SK-MEL-5 (cell line): ENCODE measurements at places on chromosomes 1 and 21.

- DNase-seq: no peak
Observed at GRCh38 chr1:170274131-170274501, 128.4 kb downstream of the NTMT2 start.

- no peak for DNase-seq
Observed at GRCh38 chr1:174219606-174220370, 60.5 kb downstream of the RABGAP1L start.

- no peak for DNase-seq
Observed at GRCh38 chr21:35857095-35857494, 203.2 kb downstream of the SETD4 start.

GRCh38 chr1:225470211-225471108 lies 42.6 kb upstream of the LBR start:
- DNase-seq: no peak

- no peak for DNase-seq
Observed at GRCh38 chr21:23039846-23040245, 2041.6 kb downstream of the NCAM2 start.

GRCh38 chr1:164843743-164844500 lies 284.9 kb downstream of the PBX1 start:
- no peak for DNase-seq

DNA sequence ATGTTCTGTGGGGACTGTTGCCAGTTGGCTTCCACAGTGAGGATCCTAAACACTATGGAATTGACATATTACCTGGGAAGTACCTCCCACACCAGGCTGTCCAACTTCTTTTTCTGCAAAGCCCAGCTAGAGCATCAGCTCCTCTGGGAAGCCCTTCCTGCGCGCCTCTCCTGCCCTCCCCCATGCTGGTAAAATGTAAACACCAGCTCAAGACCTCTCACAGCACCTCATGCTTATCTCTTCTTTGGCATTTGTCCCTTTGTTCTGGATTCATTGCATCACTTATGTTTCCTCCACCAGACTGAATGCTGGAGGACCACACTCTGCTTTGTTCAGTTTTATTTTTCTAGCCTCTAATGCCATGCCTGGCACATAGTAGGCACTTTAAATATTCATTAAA lies 172.1 kb downstream of the HHAT start:
- no peak for DNase-seq

DNA sequence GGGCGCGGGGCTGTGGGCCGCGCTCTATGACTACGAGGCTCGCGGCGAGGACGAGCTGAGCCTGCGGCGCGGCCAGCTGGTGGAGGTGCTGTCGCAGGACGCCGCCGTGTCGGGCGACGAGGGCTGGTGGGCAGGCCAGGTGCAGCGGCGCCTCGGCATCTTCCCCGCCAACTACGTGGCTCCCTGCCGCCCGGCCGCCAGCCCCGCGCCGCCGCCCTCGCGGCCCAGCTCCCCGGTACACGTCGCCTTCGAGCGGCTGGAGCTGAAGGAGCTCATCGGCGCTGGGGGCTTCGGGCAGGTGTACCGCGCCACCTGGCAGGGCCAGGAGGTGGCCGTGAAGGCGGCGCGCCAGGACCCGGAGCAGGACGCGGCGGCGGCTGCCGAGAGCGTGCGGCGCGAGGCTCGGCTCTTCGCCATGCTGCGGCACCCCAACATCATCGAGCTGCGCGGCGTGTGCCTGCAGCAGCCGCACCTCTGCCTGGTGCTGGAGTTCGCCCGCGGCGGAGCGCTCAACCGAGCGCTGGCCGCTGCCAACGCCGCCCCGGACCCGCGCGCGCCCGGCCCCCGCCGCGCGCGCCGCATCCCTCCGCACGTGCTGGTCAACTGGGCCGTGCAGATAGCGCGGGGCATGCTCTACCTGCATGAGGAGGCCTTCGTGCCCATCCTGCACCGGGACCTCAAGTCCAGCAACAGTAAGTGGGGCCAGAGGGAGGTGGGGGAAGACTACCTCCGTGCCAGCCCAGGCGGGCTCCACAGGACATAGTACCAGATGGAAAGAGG lies 808 bp downstream of the MAP3K21 start:
- DNase-seq: no peak

DNA sequence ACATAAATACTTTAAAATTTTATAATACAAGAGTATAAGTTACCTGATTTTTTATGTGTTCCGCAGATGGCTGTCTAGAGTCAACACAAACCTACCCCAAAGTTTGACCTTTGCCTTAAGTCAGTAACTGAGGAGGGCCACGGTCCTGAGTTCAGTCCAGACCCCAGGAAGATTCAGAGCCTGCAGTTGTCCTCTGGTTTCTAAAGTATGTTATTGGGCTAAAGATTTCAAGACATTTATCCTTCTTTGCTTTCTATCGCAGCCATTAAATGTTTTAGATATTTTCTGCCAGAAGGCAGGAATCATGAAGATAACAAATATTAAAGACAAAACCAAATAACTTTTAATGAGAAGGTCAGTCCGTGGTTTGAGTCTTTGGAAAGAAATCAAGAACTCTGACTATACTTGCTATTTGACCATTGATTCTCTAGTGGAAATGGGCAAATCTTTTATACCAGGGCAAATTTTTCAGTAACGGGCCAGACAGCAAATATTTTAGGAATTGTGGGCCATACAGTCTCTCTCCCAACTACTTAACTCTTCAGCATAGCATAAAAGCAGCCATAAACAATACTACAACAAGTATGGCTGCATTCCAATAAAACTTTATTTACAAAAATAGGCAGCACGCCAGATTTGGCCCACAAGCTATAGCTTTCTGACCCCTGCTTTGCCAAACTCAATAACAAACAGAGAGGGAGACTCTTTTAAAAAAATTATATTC lies 38.0 kb upstream of the HAO2 start:
- DNase-seq: no peak

DNA sequence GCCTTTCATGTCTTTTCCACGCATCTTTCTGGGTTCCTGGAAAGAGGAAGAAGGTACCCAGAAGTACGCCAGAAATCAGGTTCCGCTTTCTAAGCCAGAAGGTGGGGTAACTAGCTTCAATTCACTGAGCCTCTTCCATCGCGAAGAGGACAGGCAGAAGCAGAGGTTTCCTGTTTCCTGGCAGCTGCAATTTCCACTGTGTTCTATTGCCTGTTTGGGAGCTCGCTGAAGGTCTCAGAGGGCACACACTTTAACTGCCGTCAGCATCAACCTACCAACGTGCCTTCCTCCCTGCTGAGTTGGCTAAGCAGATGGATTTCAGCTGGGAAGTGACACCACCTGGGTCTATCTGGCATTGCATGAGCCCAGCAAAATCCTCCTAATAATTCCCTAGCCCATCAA lies 10.0 kb downstream of the NCF2 start:
- DNase-seq: peak; percentile 46

- no peak for DNase-seq
Observed at GRCh38 chr1:150567341-150567716, 12.1 kb downstream of the MCL1 start.

DNA sequence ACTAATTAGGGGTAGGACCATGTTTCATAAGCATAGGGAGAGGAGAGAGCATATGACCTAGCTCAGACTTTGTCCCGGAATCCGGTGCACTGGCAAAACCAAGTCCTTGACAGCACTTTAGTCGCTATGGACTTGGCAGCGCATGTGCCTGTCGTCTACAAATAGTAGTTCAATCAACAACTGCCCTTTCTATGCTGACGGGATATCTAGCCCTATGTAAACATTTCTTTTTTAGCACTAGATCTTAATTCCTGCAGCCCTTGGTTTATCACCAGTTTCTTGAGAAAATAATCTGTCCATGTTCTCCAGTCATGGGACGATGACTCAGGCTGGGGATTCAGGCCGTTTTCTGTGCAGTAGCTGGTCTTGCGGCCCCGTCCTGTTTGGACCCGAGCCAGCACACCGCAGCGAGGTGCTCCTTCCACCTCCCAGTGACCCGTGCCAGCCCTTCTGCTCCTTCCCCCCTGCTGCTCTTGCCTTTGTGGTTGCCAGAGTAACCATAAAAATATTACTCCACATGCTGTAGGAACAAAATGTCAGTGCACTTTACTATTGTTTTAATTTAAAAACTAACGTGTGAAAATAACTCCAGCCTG lies 8.6 kb upstream of the MT1HL1 start:
- peak; percentile 39 for DNase-seq

GRCh38 chr1:200888349-200888838 lies 6.3 kb upstream of the INAVA start:
- no peak for DNase-seq

DNA sequence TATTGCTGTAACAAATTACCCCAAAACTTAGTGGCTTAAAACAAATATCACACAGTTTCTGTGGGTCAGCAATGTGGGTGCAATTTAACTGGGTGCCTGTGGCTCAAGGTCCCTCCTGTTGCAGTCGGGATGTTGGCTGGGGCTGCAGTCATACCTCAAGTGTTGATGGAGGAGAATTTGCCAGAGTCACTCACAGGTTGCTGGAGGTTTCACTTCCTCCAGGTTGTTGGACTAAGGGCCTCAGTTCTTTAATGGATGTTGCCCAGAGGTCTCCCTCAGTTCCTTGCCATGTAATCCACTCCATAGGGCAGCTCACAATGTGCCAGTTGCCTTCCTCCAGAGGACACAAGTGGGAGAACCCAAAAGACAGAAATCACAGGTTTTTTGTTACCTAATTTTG lies 2.5 kb upstream of the TAF13 start:
- no peak for DNase-seq

DNA sequence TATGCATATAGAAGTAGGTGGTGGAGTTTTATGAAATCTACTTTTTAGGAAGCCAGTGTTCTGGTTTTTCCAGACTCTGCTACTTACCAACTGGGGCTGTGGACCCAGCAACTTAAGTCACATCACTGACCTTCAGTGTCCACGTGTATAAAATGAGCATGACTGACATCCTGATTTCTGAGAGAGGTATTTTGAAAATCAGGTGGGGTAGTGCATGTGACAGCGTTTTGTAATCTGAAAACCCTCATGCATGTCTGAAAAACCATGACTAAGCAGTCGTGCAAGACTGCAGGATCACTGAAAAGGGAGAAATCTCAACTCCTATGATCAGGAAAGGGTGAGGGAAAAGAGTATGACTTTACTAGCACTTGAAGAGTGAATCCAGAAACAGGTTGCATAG lies 26.1 kb downstream of the CR1L start:
- no peak for DNase-seq

DNA sequence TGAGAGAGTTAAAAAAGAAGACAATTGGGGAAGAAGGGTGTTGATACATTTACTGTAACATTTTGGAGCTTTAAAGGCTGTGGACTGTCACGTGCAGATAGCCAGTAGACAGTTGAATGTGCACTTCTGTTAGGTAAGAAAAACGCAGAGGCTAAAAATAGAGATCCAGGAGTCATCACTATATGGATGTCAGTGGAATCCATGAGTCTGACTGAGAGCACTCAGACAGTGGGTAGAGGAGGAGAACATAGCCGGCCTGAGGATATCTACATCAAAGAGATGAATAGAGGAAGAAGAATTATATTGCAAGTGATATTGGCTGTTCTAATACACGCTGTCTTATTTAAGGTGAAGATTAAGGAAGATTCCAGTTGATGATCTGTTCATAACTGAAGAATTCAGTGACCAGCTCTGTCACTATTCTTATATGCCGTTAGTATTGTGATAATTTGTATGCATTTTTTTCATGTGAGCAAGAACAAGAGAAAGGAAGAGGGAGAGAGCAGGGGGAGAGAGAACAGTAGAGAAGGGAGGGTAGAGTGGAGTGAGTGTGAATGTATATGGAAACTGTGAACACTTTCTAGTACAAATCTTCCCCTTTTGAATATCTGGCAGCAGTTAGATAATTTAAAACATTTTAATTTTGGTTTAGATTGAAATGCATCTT lies 344.8 kb downstream of the CHRM3 start:
- peak; percentile 23 for DNase-seq

DNA sequence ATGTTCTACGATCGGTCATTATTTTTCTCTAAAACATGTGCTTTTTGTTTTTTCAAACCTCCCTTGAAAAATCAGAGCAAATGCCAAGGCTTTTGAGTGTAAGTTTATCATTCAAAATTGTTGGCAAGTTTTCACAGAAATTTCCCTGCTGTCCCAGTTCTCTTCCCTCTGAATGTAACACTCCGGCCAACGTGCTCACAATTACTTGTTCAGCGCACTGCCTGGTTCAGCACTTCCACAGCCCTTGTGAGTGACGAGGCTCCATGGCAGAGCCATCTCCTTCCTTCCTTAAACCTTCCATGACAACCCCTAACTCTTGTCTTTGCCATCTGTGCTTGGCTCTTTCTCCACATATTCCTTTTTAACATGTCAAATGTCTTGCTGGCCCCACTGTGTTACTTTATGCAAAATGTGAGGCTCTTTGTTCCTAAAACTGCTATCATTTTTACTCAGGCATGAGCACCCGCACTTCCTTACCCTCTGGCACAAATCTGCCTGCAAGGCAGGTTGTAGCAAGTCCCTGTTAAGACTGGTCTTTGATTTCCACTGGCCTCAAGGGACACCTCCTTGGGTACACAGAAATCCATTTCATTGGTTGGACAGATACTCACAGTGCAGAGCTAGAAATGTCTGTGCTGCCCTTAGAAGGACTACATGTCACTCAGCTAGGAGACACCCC lies 142.8 kb downstream of the HUNK start:
- DNase-seq: no peak

- DNase-seq: no peak
Observed at GRCh38 chr1:231393668-231394067, 28.4 kb downstream of the EGLN1 start.

DNA sequence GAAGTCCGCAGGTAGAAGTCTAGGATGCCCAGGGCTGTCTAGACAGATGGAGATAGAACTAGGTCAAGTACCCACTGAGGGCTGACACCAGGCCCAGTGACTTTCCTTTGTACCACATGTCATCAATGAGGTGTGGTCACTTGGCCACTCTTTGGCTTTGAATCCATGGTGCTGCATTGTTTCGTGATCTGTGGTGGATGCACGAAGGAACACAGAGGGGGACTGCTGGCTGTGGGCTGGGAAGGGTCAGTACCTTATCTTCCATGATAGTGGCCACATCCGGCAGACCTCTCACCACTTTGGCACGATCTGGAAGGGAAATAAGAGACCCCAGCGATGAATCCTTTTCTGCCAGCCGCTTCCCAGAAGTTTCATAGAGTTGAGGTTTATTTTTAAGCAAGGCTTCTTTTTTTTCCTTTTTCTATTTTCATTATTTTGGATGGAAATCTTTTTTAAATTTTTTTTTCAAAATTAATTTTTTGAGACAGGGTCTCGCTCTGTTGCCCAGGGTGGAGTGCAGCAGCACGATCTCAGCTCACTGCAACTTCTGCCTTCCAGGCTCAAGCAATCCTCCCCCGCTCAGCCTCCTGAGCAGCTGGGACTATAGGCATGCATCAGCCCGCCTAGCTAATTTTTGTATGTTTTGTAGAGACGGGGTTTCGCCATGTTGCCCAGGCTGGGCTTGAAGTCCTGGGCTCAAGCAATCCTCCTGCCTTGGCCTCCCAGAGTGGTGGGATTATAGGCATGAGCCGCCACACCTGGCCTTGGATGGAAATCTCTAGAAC lies 53.1 kb downstream of the MYOM3 start:
- no peak for DNase-seq

DNA sequence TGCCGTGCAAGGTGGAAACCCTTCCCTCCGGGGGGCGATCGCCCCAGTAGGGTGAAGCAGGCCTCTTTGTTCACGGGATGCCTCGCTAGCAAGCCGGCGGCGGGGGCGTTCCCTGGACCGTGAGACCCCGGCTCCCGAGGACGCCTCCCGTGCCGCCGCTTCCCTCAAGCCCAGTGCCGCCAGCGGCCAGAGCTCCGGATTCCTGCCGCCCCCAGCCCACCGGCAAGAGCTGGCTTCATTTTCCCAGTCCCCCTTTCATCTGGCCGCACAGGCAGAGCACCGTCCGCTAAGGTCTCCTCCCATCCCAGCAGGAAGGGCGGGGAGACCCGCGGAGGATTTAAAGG lies 16.3 kb downstream of the IER5 start:
- no peak for DNase-seq
